Hepatocyte (in vitro differentiated cells): ENCODE measurements at places on chromosomes 4 and X. TPM values are rescaled to one million over a fixed set of nuclear protein-coding genes. Genes with fewer than 3 reads are reported as not detected.

The KCNE5 gene
- total RNA-seq, result 0.10 and 1.8 TPM in 2 replicates

The GPAT3 gene
- 4.4 and 8.9 TPM in 2 replicates for total RNA-seq

The NWD2 gene
- under 0.01 and 0.33 TPM in 2 replicates for total RNA-seq

The SRPX2 gene
- 19.1 and 24.9 TPM in 2 replicates for total RNA-seq

The UCHL1 gene
- total RNA-seq, result 156 and 158 TPM in 2 replicates

The HERC5 gene
- total RNA-seq, result 2.4 and 2.8 TPM in 2 replicates

The KLHL2 gene
- total RNA-seq, result 16.7 and 21.3 TPM in 2 replicates

The RAB40AL gene
- 1.2 TPM in 1 of 2 replicates, not detected in the other for total RNA-seq

The DMP1 gene
- not detected in 2 replicates for total RNA-seq

The SLC9A7 gene
- total RNA-seq, result 7.7 and 8.1 TPM in 2 replicates

DNA sequence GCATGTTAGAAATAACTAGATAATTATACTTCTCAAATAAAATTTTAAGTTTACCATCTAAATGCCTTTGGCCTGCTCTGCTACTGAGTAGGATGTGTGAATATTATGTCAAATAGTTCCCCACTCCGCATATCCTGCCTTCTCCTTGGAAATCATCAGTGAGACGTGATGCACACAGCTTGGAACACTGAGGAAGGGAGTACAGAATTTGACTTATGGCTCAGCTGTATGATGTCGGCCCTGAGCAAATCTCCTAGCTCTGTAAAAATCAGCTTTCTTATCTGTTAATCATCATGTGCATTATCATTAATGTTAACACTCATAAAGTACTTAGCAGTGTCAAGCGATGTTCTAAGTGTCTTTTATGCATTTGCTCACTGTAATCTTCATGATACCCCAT lies 241.0 kb upstream of the ANKRD50 start:
- no peaks in the 10 kb centered on the region for H3K27me3 ChIP-seq
- no peaks in the 10 kb centered on the region for H3K36me3 ChIP-seq
- H3K4me1 ChIP-seq, result peaks cover 9% of the 10 kb centered on the region
- no peak overlapping the region for H3K4me3 ChIP-seq

GRCh38 chrX:67536564-67536963 lies 7.3 kb upstream of the AR start:
- no peak overlapping the region for H3K27ac ChIP-seq
- no peaks in the 10 kb centered on the region for H3K27me3 ChIP-seq
- H3K4me1 ChIP-seq, result no peaks in the 10 kb centered on the region
- H3K36me3 ChIP-seq, result no peaks in the 10 kb centered on the region

- H3K36me3 ChIP-seq, result no peaks in the 10 kb centered on the region
- peaks cover 3% of the 10 kb centered on the region for H3K4me1 ChIP-seq
- H3K4me3 ChIP-seq, result no peak overlapping the region
- no peak overlapping the region for H3K27ac ChIP-seq
Measured at GRCh38 chr4:159012381-159012780, 90.5 kb upstream of the RAPGEF2 start.

DNA sequence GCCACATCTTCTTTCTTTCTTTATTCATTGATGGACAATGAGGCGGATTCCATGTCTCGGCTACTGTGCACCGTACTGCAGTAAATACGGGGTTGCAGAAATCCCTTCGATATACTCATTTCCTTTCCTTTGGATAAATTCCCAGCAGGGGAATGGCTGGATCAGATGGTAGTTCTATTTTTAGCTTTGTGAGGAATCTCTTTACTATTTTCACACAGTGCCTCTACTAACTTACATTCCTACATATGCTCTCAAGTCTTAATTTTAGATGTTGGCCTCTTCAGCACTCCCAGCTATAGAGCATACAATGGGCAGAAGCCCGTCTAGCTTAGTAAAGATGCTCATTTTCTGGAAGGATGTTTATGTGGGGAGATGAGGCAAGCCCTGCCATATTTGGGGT lies 317.4 kb downstream of the ASMT start:
- H3K27ac ChIP-seq, result no peak overlapping the region
- no peaks in the 10 kb centered on the region for H3K36me3 ChIP-seq
- H3K4me1 ChIP-seq, result no peaks in the 10 kb centered on the region
- H3K4me3 ChIP-seq, result no peak overlapping the region
- no peaks in the 10 kb centered on the region for H3K27me3 ChIP-seq

GRCh38 chr4:24915121-24915922 lies 2.5 kb upstream of the CCDC149 start:
- H3K4me3 ChIP-seq, result no peak overlapping the region
- no peaks in the 10 kb centered on the region for H3K36me3 ChIP-seq
- H3K27me3 ChIP-seq, result no peaks in the 10 kb centered on the region
- H3K4me1 ChIP-seq, result peaks cover 7% of the 10 kb centered on the region
- H3K27ac ChIP-seq, result no peak overlapping the region

DNA sequence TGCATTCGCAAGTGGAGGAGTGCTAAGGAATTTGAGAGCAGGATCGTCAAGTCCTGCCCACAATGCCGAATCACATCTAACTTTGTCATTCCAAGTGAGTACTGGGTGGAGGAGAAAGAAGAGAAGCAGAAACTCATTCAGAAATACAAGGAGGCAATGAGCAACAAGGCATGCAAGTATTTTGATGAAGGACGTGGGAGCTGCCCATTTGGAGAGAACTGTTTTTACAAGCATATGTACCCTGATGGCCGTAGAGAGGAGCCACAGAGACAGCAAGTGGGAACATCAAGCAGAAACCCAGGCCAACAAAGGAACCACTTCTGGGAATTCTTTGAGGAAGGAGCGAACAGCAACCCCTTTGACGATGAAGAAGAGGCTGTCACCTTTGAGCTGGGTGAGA lies 100.2 kb upstream of the MED14 start:
- no peak overlapping the region for H3K4me3 ChIP-seq
- no peak overlapping the region for H3K27ac ChIP-seq
- H3K36me3 ChIP-seq, result no peaks in the 10 kb centered on the region
- no peaks in the 10 kb centered on the region for H3K27me3 ChIP-seq

- H3K27me3 ChIP-seq, result no peaks in the 10 kb centered on the region
- no peaks in the 10 kb centered on the region for H3K36me3 ChIP-seq
- H3K4me1 ChIP-seq, result peaks cover under 1% of the 10 kb centered on the region
- H3K4me3 ChIP-seq, result no peak overlapping the region
- H3K27ac ChIP-seq, result no peak overlapping the region
- no peak for DNase-seq
Measured at GRCh38 chr4:184890499-184890898, 64.7 kb upstream of the ACSL1 start.

DNA sequence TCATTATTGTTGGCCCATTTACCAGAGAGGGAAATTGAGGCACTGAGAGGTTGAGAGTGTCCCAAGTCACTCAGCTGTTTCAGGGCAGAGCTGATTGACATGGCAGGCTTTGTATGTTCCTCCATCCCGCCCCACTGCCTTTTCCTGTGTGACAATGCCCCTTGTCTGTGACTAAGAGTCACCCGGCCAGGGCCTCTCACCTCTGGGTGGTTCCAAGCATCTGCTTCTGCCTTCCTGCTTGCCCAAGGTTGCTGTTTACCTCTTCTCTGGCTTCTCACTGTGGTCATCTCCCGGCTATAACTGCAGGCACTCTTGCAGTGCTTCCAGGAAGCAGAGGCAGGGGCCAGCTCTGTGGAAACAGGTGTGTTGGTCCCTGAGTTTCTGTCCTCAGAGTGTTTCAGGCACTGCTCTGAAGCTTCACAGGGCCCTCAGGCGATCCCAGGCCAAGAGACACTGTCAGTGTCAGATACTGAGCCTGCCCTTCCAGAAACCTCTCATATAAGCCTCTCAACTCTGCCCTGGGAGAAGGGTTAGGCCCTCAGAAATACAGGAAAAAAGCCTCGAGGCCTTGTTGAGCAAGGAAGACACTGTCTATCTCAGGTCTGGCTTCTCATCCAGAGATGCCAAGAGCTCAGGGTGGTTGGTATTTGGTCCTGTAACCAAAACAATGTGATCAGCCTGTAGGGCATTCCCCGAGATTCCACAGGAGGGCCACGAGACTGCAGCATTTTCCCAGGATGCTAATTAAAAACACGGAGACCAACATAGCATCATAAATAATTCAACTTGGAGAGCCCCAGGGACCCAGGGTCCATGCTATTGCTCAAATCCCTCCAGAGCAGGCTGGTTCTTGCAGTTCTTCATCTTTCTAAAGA lies 42.0 kb upstream of the PROM1 start:
- DNase-seq, result no peak
- H3K27me3 ChIP-seq, result no peaks in the 10 kb centered on the region
- H3K36me3 ChIP-seq, result no peaks in the 10 kb centered on the region
- H3K27ac ChIP-seq, result no peak overlapping the region

GRCh38 chr4:5758741-5759140 lies 47.7 kb downstream of the EVC start:
- no peaks in the 10 kb centered on the region for H3K27me3 ChIP-seq
- H3K4me1 ChIP-seq, result no peaks in the 10 kb centered on the region
- peak; percentile 58 for DNase-seq
- peak overlapping the region; percentile 7 for H3K27ac ChIP-seq

- H3K36me3 ChIP-seq, result no peaks in the 10 kb centered on the region
- H3K27me3 ChIP-seq, result no peaks in the 10 kb centered on the region
- H3K4me3 ChIP-seq, result no peak overlapping the region
- no peak overlapping the region for H3K27ac ChIP-seq
- H3K4me1 ChIP-seq, result no peaks in the 10 kb centered on the region
- DNase-seq, result no peak
Measured at GRCh38 chrX:43847352-43847751, 34.9 kb downstream of the MAOB start.

DNA sequence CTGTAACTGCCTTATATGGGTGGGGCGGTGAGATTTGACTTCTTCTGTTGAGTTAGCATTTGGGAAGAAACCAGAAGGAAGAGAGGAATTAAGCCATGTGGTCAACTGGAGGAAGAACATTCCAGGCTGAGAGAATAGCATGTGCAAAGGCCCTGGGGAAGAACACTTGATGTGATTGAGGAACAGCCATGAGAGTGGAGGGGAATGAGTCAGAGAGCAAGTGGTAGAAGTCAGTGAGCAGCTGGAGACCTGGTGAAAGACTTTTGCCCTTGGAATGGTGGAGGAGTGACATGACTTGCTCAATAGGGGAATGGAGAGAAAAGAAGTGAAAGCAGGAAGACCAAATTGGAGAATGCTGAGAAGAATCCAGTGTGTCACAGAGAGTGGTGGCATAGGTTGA lies 327.8 kb upstream of the HAND2 start:
- no peaks in the 10 kb centered on the region for H3K27me3 ChIP-seq
- H3K36me3 ChIP-seq, result no peaks in the 10 kb centered on the region
- DNase-seq, result no peak
- H3K27ac ChIP-seq, result no peak overlapping the region
- H3K4me3 ChIP-seq, result no peak overlapping the region

DNA sequence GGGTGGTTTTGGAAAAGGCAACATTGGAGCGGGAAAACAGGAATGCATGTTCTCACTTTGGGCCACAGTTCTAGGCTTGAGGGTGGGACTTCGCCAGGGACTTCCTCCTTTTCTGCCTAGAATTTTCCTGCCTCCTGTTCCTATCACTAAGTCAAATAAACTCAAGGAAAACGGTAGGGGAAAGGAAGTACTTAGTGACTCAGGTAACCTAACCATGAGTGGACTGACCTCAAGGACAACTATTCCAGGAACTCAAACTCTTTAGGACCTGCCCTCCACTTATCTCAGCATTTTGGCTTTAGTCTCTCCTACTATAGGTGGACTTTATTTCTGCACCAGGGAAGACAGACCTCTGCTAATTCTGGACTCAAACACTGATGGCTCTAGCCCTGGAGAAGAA lies 281.7 kb downstream of the ZNF674 start:
- H3K27ac ChIP-seq, result no peak overlapping the region
- H3K4me1 ChIP-seq, result no peaks in the 10 kb centered on the region
- no peak for DNase-seq
- H3K4me3 ChIP-seq, result no peak overlapping the region
- H3K36me3 ChIP-seq, result no peaks in the 10 kb centered on the region
- no peaks in the 10 kb centered on the region for H3K27me3 ChIP-seq

- H3K4me1 ChIP-seq, result no peaks in the 10 kb centered on the region
- no peak overlapping the region for H3K4me3 ChIP-seq
- no peaks in the 10 kb centered on the region for H3K27me3 ChIP-seq
- no peaks in the 10 kb centered on the region for H3K36me3 ChIP-seq
- DNase-seq, result no peak
- no peak overlapping the region for H3K27ac ChIP-seq
Measured at GRCh38 chr4:183355405-183355804, 33.2 kb upstream of the CLDN24 start.

DNA sequence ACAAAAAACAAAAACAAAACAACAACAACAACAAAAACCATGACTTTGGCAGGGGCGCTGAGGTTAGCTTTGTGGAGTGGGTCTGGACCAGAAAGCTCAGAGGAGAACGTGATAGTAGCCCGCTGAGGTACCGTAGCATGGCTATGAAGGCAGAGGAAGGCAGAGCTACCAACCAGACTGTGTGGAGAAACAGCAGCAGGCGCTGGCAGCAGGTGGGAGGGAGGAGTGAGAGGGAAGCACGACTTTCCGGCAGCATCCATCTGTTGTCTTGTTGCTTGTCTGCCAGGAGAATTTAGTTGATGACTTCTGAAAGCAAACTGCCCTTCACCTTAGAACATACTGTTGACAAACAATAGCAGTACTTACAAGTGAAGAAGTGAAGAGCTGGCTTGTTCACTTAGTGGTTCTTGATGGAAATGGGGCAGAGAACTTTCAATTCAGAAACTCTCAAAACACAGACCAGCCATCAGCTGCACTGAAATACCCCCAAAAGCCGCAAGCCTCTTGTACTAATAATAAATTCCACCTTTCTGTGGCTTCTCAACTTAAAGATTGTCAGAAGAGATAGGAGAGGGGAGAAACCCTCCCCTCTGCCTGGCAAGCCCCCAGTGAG lies 447.2 kb downstream of the SLITRK2 start:
- DNase-seq, result no peak
- no peaks in the 10 kb centered on the region for H3K27me3 ChIP-seq
- H3K36me3 ChIP-seq, result no peaks in the 10 kb centered on the region
- H3K4me1 ChIP-seq, result no peaks in the 10 kb centered on the region
- no peak overlapping the region for H3K4me3 ChIP-seq

DNA sequence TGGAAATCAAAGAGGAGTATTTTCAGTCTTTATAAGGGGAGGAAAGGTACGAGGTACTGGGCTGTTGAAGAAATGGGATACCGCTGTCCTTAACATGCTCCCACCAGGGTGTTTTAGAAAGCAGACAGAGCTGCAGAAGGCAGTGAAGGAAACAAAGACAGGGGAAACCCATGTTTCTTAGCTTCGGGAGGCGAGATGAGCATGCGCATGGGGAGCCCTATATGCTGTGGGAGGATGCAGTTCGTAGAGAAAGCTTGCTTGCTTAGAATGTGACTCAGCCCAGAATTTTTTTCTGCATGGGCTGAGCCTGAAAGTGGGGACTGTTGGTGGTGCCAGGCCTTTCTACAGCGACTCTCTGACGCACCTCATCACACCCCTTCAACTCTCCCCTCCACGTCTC lies 28.8 kb upstream of the SCOC start:
- H3K27me3 ChIP-seq, result no peaks in the 10 kb centered on the region
- no peaks in the 10 kb centered on the region for H3K36me3 ChIP-seq
- DNase-seq, result no peak

DNA sequence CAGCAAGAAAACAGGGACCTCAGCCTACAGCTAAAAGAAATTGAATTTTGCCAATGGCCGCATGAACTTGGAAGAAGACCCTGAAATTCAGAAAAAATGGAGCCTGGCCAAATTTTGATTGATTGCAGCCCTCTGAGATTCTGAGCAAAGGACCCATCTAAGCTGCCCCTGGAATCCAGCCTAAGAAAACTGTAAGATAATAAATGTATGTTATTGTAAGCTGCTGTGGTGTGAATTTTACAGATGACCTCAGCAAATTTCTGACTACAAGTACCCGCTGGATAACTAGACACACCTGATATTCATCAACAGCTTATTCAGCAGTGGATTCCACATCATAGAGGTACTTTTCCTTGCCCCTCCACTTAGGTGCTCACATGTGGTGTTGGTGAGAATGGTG lies 119.5 kb upstream of the EPHA5 start:
- no peaks in the 10 kb centered on the region for H3K4me1 ChIP-seq
- DNase-seq, result no peak
- no peak overlapping the region for H3K27ac ChIP-seq
- H3K27me3 ChIP-seq, result no peaks in the 10 kb centered on the region

GRCh38 chr4:48899432-48899749 lies 7.2 kb downstream of the OCIAD2 start:
- no peak for DNase-seq
- H3K27me3 ChIP-seq, result no peaks in the 10 kb centered on the region
- no peak overlapping the region for H3K27ac ChIP-seq
- no peaks in the 10 kb centered on the region for H3K36me3 ChIP-seq
